Activated naive CD8-positive, alpha-beta T cell treated with anti-CD3 and anti-CD28 coated beads for 36 hours (primary cell): ENCODE measurements at places on chromosomes 11 and 22.

- DNase-seq = peak; percentile 73
Measured at GRCh38 chr11:75474878-75475766, 42.1 kb upstream of the KLHL35 start.

DNA sequence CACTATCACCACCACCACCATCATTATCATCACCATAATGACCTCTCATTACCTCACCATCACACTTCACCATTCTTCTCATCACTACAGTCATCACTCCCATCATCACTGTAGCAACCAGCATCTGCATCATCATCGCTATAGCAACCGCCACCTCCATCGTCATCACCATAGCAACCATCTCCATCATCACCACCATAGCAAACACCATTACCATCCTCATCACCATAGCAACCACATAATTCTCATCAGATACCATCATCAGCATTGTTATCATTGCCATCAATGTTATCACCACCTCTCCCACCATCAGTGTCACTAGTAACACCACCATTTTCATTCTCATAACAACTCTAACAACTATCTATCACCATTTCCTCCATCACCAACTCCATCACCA, 23.1 kb upstream of the CD82 start:
- DNase-seq = no peak

DNA sequence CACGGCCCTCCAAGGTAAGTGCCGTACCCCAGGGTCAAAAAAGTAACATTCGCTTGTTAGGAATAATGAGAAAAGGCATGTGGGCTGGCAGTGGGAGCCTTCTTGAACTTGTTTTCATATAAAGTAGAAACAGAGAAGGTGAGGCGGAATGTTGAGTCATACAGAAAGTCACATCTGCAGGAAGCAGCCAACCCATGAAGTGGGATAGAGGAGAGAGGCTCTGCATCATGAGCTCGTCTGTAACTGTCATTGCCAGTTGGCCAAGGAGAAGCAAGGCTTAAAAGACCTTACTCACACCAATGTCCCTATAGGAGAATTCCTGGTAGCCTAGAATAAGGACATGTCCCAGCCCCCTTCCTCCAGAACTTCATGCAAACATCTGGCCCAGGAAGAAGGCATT, 253.3 kb downstream of the BUD13 start:
- DNase-seq = no peak

GRCh38 chr11:3802011-3802790, 4.8 kb upstream of the NUP98 start:
- no peak for DNase-seq

DNA sequence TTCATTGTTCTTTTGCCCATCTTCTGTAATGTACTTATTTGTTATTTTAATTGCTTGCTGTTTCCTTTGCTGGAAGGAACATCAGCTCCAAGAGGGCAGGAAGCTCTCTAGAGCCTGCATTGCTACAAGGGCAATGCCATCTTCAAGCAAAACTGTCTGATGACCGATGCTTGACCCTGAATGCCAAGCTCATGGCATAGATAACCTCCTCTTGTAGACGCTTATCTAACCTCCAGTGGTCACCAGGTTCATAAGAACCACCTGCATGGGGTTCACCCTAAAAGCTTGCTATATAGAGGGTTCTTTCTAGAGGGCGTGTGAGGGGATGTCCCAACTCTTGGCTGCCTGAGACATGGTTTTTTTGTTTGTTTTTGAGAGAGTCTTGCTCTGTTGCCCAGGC, 16.5 kb downstream of the FADS3 start:
- DNase-seq = no peak

- DNase-seq = no peak
Measured at GRCh38 chr11:118447423-118447822, 11.1 kb downstream of the KMT2A start.

DNA sequence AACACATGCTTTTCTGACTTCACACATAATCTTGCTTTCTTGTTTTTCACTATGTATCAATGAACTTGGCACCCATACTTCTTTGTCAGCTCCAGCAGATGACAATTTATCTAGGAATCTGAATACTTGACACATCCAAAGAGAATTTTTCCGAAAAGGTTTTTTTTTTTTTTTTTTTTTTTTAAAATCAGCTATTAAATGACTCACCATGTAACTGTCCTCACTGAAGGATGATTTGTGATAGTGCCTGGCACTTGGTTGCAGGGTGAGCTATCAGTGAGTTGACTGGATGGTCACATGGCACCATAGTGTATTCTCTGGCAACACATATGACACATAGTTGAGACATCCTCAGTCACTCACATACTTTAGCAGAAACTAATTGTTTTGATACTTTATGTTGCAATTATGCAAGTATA, 133.4 kb upstream of the E2F8 start:
- no peak for DNase-seq

- no peak for DNase-seq
Measured at GRCh38 chr11:128040603-128041002, 546.8 kb downstream of the ETS1 start.

GRCh38 chr11:94134651-94135512, 6.2 kb downstream of the PANX1 start:
- peak; percentile 22 for DNase-seq

GRCh38 chr11:45333001-45333971, 47.1 kb upstream of the SYT13 start:
- no peak for DNase-seq

DNA sequence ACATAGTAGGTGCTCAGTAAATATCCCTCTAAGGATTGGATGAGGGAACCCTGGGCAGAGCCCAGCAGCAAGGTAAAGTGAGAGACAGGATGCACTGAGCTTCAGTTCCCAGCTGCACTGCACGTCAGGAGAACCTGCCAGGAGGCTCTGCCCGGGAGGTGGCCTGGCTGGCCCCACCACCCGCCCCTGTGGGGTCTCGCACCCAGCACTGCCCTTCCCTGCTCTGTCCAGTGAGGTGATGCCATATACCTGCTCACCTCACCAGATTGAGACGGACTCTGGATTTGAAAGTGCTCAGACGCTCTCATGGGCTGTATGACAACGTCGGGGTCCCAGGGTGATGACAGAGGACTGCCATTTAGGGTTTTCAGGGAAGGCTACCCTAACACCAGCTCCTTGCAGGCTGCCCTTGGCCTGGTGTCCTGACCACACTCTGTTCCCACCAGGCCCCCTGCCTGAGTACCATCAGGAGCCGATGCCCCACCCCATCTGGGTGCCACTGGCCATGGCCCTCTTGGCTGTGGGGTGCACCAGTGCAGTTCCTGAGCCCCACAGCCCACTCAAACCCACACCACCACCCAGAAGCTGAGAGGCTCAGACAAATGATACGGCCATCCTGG, 61.7 kb upstream of the FGF3 start:
- no peak for DNase-seq

DNA sequence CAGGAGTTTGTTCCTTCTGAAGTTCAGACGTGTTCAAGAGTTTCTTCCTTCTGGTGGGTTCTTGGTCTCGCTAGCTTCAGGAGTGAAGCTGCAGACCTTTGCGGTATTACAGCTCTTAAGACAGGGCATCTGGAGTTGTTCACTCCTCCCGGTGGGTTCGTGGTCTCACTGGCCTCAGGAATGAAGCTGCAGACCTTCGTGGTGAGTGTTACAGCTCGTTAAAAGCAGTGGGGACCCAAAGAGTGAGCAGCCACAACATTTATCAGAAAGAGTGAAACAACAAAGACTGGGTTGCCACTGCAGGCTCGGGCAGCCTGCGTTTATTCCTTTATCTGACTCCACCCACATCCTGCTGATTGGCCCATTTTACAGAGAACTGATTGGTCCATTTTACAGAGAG, 373.1 kb downstream of the ETS1 start:
- DNase-seq = no peak

DNA sequence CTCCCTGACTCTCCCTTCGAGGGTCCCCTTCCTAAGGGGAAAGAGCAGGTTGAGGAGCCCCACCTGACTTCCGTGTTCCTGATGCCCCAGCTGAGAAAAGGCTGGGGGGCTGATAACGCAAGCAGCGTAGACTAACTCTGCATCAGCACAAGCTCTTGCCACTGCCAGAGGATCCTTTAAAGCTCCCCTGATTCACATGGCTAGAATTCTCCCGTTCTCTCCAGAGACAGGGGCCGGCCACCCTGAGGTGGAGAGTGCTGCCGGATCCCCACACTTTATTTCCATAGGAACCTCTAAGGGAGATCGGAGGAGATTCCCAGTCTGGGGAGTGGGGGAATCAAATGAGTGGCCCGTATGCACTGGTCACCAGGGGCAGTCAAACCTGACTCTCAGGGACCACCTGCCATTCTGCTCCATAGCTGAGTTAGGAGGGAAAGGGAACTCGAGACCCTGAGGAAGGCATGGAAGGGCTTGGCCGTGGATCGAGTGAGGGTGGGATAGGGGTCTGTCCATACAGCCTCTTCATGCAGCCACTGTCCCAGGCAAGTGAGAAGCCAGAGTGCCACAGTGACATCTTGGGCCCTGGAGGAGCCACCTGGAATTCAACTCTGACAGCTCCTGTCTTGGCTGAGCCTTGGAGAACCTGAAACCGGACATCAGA, 1.4 kb upstream of the VSIG10L2 start:
- DNase-seq = no peak
